Endothelial cell of umbilical vein (primary cell): ENCODE measurements at places on chromosomes 16 and 17. TPM values are rescaled to one million over a fixed set of nuclear protein-coding genes. Genes with fewer than 3 reads are reported as not detected.

The KIF19 gene
- 0.21 and 0.84 TPM in 2 replicates for total RNA-seq

GRCh38 chr17:81404558-81405165 lies 9.4 kb downstream of the BAHCC1 start:
- no peak for DNase-seq

DNA sequence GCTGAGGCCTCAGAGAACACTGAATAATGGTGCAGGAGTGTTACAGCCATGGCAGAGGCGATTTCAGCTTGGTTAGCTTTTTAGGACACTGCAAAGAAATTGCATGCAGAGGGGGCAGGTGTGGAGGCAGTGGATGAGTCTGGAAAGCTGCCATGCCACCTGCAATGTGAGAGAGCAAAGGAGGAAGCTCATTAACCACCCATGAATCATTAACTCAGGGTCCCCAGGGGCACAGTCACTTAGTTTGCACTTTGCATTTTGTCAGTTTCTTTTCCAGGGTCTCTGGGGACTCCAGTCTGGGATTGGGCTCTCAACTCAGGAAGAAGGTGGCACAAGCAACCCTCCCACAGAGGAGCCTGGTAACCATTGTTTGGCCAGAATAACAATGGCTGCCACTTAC lies 132.9 kb downstream of the USP31 start:
- no peak for DNase-seq

The ABCC3 gene
- total RNA-seq: 1.1 and 2.1 TPM in 2 replicates

The USP10 gene
- 97.4 and 115 TPM in 2 replicates for total RNA-seq

The KDM6B gene
- 17.8 and 19.2 TPM in 2 replicates for total RNA-seq
